Coronary artery (tissue), 2 donors: ENCODE measurements at places on chromosomes 1 and 21.
A peak's percentile ranks its signal among the peaks of the same experiment; 100 is the strongest.

GRCh38 chr21:28464095-28464494 lies 528.6 kb downstream of the LTN1 start:
- no peak for DNase-seq

DNA sequence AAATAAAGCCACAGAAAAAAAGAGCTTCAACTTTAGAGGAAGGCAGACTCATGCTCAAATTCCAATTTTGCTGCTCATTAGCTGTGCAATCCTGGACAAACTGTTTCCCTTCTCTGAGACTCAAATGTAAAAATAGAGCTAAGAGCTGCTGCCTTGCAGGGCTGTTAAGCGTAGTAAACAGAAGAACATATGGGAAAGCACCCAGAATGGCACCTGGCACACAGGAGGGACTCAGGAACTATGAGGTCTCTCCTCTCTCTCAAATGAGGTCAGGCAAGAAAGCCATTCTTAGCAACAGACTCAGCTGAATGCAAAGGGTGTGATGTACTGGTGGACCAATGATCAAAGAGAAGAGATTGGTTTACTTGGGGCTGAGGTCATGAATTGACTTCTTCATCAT lies 61.3 kb downstream of the TRABD2B start:
- DNase-seq = peak; percentile 49

DNA sequence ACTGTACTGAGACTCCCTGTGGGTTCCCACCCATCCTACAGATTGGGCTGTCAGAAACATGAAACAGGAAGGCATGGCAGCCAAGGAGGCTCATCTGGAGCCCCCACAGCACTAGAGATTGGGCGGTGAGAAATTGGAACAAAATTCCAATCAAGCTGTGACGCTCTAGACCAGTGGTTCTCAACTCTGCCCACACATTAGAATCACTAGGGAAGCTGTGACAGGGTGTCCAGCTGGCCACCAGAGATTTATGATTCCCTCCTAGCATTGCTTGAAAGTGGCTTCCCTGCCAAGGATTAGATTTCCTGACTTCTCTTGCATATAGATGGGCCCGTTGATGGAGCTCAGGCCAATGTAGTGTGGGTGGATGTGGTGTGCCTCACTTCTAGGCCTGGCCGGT lies 187.5 kb upstream of the ZC3H12A start:
- no peak for DNase-seq

- DNase-seq = peak; percentile 76
Observed at GRCh38 chr1:235866205-235866912, at the start of gene LYST. Gene LYST (minus strand): TSS chr1:235866906. CDS start chr1:235830417, 36,489 bp downstream.

GRCh38 chr21:30680586-30680985 lies 37.9 kb downstream of the KRTAP20-3 start:
- no peak for DNase-seq

DNA sequence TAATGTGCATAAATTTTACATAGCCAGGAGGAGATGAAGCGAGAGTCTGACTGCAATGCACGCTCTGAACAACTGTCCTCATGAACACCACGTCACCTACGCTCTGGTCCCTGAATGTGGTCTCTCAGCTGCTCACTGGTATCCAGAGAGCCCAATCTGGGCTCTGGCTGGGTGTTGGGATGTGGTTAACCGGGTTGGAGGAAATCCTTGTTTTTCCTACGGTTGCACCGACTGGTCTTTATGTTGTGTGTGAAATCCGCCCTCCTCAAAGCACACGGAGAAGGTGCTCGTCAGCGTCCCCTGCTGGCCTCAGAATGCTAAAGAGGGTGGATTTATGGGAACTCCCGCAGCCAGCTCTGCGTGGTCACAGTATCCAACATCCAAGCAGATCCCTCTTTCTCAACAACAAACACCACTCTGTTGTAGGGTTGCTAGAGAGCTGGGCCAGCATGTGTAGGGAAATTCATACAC lies 51.8 kb upstream of the FAM89A start:
- no peak for DNase-seq

DNA sequence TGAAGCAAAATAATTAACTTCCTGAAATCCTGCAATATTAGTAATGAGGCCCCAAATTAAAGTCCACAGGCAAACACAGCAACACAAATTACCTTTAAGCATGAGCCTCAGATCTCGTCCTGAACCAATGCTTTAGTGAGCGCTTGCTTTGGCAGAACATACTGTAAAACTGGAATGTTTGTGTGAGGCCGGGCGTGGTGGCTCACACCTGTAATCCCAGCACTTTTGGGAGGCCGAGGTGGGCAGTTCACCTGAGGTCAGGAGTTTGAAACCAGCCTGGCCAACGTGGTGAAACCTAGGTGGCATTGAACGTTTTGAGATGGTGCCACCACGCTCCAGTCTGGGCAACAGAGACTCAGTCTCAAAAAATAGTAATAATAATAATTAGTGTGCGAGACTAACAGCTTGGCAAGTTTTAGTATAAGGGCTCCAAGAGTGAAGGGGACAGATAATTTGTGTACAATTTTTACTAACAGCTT lies 17.8 kb downstream of the SFPQ start:
- DNase-seq = no peak

DNA sequence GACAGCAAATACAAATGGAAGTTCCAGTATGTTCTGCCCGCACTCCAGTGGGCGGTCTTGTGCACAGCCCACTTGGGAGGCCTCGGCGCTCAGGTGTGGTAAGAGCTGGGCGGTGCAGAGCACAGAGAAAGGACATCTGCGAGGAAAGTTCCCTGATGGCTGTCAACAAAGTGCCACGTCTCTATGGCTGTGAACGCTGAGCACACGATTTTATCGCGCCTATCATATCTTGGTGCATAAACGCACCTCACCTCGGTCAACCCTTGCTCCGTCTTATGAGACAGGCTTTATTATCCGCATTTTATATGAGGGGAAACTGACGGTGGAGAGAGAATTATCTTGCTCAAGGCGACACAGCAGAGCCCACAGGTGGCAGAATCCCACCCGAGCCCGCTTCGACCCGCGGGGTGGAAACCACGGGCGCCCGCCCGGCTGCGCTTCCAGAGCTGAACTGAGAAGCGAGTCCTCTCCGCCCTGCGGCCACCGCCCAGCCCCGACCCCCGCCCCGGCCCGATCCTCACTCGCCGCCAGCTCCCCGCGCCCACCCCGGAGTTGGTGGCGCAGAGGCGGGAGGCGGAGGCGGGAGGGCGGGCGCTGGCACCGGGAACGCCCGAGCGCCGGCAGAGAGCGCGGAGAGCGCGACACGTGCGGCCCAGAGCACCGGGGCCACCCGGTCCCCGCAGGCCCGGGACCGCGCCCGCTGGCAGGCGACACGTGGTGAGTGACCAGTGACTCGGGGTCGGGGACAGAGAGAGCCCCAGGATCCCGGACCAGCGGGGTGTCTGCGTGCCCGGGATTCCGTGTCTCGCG lies at the start of gene IL12RB2:
Gene IL12RB2 (plus strand): TSS at position 623 of the 810 bp plus-strand sequence. CDS start 12,496 bp downstream, outside the sequence.
- no peak for DNase-seq

- DNase-seq = no peak
Observed at GRCh38 chr1:212917134-212917485, 33.2 kb upstream of the VASH2 start.

- no peak for DNase-seq
Observed at GRCh38 chr1:172206256-172206655, 214.2 kb upstream of the C1orf105 start.

- no peak for DNase-seq
Observed at GRCh38 chr1:169395955-169396354, 28.0 kb downstream of the BLZF1 start.

DNA sequence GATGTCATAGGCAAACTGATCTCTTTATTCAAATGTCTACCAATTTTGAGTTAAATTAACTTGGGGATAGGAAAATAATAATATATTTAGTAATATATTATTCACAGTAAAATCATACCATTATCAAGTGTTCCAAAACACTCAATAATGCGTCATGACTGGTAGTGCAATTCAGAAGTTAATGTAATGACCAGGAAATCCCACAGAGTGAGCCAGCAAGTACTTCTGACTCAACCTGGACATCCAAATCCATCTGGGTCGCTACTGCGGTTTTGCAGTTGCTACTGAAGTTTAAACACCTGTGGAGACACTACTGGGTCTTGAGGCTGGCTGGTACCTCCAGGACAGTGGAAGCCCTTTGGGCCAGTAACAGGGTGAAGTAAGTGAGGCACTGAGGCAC lies 44.8 kb downstream of the DPYD start:
- no peak for DNase-seq

DNA sequence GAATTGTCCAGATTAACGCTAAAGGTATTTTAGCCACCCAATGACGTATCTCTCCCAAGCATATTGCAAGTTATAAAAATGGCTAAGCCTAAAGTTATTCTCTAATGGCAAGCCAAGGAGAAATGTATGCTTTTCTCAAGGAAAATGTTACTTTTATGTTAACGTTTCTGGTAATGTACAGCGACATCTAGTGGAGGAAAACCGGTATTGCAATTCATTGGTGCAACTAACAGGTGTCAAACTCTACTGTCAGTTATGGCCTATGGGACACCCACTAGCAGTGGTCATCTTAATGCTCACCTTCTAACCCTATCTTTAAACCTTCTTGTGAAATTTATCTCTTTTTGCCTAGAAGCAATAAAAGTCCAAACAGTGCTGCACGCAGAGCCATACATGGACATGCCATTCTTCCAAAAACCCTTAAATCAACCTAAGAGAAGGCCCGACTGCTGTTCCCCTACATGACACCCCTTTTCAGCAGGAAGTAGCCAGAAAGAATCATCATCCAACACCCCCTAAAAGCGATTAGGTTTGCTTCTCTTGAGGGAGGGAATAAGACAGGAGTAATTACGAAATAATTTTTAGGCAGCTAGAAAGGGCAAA lies 68.7 kb upstream of the LRIF1 start:
- no peak for DNase-seq

DNA sequence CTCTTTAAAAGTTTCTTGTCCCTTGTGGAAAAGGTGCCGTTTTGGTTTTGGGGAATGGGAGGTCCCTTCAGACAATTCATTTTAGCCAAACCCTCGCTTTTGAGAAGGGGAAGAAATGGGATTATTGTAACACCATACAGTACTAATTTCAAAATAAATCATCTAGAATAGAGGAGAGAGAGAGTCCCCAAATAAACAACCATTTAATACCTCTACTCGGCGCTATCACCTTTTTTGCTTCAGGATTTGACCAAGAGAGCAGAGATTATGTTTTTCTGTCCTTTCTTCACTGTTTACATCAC lies 770 bp upstream of the RC3H1 start:
- no peak for DNase-seq

GRCh38 chr1:204520834-204521709 lies 4.9 kb downstream of the MDM4 start:
- no peak for DNase-seq
